Stimulated activated CD4-positive, alpha-beta T cell treated with anti-CD3 and anti-CD28 coated beads, Interleukin-12 subunit alpha, Interleukin-12 subunit beta, amount 100 ng/mL, for 48 hours (primary cell): ENCODE measurements at places on chromosomes 6 and 20.

GRCh38 chr6:140434761-140435160 is 1060.3 kb upstream of the CITED2 start:
- DNase-seq = no peak

- DNase-seq = no peak
Observed at GRCh38 chr20:61918548-61918947, 147.1 kb downstream of the TAF4 start.

DNA sequence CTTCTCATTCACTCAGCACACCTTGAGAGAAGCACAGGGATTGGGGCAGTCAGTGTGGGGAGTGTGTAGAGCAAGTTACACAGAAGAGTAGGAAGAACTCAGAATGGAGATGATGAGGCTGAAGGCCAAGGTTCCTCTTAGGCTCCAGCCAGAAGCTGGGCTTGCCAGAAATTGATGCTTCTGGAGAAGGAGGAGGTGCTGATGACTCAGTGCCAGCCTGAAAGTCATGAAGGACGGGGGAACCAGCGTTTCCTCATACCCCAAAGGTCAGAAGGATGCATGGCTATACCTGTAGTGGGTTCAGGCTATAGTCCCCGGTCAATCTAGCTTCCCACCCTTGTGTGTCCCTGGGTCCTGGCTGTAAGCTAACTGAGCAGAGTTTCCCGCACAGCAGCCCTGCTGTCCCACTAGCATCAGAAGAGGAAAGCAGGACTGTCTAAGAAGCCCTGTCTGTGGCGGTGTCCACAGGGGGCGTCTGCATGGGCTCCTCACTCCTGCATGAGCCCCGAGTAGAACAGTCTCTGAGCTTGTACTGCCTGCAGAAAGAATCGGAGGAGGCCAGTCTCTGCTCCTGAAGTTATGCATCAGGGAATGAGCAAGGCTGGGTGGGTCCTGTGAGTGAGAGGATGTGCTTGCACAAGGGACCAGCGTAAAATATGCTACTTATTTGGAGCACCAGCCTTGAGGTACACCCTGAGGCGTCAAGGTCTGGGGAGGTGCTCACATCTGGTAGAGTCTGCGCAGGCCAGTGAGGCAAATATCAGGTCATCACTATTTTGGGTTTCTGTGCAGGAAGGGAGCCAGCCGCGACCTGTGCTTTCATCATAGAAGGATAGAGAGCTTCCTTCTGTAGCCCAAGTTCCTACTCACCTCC is 148.5 kb downstream of the MRPL14 start:
- DNase-seq = no peak

- DNase-seq = no peak
Observed at GRCh38 chr6:147508042-147508865, at the start of gene SAMD5. TSS of gene SAMD5 (plus strand) at chr6:147508690. CDS start at chr6:147508929, 239 bp downstream.

- no peak for DNase-seq
Observed at GRCh38 chr6:137977814-137978213, 110.8 kb downstream of the TNFAIP3 start.

GRCh38 chr6:43211955-43212354 is 17.3 kb downstream of the DNPH1 start:
- no peak for DNase-seq

- no peak for DNase-seq
Observed at GRCh38 chr6:30781743-30782424, 37.5 kb upstream of the IER3 start.

GRCh38 chr6:145960918-145961589 is 3.1 kb downstream of the SHPRH start:
- no peak for DNase-seq

GRCh38 chr6:151804585-151805285 is 2.7 kb upstream of the ESR1 start:
- DNase-seq = no peak

DNA sequence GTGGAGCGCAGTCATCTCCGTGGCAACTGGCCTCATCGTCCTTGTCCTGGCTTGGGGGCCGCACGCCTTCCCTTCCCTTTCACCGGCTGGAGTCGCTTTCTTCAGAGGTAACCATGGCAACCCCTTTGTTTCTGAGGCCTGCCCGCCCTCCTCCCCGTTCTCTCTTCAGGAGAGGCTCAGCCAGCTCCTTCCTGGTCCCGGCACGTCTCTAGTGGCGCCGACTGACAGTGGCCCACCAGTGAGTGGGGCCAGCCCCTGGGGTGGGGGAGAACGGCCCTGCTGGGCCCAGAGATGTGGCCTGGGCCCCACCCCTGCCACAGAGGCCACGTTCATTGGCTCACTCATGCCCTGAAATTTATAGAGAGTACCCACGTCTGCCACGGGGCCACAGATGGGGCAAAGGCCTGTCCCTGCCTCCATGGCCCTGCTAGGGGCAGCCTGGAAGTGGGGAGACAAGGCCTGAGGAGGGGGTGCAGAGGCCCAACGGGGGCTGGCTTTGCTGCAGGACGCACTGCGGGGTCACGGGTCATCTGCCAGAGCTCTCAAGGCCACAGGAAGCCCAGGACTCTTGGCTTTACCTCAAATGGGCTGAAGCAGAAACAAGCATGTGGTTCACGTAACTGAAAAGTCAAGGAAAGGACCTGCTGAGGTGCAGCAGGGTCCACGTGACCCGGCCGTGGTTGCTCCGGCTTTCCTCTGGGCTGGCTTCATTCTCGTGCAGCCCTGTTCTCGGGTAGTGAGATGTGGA is 1.4 kb upstream of the OSBPL2 start:
- no peak for DNase-seq

- DNase-seq = no peak
Observed at GRCh38 chr6:19231878-19232561, 605.1 kb upstream of the ID4 start.

GRCh38 chr20:12067686-12068085 is 150.0 kb downstream of the BTBD3 start:
- no peak for DNase-seq

DNA sequence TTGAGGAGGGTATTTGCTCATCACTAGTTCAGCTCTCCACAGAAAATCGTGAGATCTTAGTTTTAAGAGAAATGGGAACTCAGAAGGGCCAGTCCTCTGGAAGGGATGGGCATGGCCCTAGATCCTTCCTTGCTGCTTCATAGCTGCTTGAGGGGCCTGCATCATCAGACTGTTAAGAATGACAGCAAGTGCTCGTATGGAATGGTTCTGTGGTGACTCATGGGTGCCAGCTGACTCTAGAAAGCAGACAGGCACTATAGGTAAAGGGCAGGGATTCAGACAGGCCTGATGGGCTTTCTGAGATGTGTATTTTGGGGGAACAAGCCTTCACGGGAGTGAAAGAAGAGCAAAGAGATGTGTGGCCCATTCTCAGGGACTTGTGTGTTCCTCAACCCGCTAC is 90.8 kb downstream of the MYLK4 start:
- no peak for DNase-seq

GRCh38 chr6:140253096-140253495 is 878.6 kb upstream of the CITED2 start:
- DNase-seq = no peak

DNA sequence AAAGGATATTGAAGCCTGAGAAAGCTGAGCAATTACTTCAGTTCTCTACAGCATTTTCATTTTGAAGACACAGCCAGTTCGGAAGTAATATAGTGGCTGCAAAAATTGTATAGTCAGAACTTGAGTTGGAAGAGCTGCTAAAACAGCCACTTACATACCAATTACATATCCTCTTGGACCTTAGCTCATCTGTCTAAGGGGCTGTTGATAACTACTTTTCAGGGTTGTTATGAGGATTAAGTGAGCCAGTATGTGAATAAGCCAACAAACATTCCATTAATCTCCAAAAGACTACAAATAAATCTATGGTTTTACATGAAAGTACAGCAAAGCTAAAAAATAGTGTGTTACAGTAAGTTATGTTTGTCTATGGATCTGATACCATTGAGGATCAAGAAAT is 59.7 kb downstream of the TMEM200A start:
- no peak for DNase-seq

DNA sequence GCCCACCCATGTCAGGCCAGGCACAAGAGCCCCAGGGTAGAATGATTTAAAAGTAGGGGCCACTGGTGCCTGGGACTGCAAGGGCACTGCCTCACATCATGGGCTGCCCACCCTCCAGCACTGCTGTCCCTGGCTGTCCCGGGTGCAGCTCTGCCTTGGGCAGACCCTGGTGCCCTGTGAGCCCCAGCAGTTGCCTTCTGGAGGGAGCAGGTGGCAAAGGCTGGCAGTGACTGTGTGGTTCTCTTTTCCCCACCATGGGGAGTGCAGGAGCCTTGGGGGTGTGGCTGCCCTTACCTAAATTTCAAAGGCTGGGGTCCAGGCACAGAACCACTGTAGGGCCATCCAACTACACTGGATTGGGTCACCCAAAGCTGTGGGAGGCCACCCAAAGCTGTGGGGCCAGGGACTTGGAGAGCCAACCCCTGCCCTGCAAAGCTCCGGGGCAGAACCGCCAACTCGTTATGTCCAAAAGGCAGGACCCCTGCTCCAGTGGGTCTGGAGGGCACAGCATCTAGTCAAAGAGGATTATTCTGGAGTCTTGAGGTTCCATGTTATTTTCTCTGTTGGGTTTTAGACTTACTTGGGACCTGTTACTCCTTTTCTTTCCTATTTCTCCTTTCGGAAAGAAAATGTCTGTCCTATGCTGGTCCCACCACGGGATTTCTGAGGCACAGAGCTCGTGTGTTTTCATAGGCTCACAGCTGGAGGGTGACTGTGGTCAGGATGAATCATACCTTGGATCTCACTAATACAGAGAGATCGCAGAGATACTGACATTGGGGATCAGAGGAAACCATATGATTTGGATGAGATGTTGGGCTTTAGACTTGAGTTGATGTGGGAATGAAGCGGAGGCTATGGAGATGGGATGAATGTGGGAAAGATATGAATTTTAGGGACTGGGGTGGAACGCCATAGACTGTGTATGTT is 65.3 kb downstream of the RAMACL start:
- no peak for DNase-seq

DNA sequence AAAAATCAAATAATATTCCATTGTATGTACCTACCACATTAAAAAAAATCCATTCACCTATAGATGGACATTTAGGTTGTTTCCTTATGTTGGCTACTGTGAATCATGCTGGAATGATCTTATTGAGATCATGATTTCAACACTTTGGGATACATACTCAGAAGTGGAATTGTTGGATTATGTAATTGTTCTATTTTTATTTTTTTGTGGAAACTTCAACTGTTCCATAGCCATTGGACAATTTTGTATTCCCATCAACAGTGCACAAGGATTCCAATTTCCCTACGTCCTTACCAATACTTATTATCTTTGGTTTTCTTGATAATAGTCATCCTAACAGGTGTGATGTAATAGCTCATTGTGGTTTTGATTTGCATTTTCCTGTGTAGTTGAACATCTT is 834.0 kb downstream of the MAFB start:
- DNase-seq = no peak

GRCh38 chr6:160167604-160168399 is 46.2 kb downstream of the SLC22A1 start:
- no peak for DNase-seq

- no peak for DNase-seq
Observed at GRCh38 chr20:54133434-54134427, 40.1 kb downstream of the CYP24A1 start.

GRCh38 chr6:116309001-116309400 is 29.3 kb upstream of the TSPYL1 start:
- no peak for DNase-seq

GRCh38 chr6:81476881-81477280 is 275.6 kb downstream of the TENT5A start:
- DNase-seq = no peak

DNA sequence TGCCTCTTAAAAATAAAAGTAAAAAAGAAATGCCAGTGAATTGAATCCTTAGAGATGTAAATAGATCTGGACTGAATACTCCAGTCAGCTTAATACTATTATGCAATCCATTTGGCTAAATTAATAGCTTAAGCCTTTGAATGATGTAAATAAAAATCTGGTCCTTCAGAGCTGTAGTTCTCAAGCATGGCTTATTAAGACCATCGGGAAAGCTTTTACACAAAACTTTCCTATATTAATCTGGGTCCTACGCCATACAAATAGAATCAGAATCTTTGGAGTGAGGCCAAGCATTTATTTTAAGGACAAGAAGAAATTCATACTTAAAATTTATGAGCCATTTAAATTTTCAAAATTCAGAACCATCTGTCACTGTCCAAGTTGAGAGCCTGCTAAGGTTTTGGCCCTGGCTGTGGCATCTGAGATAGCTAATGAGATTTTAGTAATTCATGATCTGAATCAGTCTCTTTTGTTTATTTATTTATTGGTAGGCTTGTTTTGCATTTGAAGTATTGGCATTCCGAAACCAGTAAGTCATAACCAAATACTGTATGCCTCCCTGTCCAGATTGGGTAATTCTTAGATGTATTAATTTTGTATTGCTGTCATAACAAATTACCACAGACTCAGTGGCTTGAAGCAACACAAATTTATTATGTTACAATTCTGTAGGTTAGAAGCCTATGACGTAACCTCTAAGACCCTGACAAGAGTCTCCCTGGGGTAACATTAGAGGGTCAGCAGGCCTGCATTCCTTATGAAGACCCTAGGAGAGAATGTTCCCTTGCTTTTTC is 228.1 kb upstream of the RAB32 start:
- DNase-seq = no peak

DNA sequence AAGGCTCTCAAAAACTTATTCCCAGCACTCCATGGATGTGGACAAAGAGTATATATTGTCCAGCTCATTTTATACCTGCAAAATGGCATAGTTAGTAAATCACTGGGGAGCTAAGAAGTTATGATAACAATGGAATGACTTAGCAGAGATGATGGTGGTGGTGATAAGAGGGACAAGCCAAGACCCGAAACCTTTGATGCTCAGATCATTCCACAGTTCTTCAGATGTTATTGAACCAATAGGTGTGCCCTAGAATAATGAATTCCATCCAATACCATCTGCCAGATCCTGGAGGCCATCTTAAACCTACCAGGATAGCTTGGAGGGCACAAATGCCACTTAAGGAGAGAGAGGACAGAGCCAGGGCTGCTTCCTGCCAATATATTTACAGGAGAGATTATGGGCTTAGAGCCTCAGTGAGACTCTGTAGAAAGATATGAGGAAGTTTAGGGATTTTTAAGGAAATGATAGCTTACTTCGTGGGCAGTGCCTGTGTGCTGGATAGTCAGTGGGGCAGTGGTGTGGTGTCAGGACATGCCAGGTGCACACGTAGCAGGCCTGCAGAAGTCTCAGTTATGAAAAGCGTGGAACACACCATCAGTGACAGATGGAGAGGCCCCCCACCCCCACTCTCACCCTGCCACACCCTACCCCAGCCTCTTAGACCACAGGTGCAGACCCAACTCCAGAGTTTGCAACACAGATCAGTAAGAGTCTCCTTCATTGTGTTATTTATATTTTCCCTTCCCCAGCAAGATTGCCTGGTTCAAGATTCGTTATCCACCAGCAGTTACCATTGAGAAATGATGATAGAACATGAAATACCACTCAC is 209.7 kb upstream of the SUPT3H start:
- no peak for DNase-seq

DNA sequence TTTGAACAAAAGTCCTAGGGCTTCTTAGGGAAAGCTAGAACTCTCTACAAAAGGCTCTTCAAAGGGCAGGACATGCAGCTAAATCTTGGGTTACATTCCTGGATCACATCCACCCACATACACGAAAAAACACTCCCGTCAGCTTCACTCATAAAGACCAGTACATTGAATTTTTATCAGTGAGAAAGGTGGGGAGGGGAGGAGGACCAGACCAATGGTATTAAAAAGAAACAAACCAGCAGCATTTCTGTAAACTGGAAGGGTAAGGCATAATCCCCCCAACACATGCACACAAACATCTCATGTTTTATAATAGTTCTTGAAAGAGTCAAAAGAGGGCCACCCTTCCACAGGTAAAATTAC is 31.6 kb downstream of the MYLK4 start:
- no peak for DNase-seq
